ENCODE measurements at places on chromosomes 2 and 18. TPM values are rescaled to one million over a fixed set of nuclear protein-coding genes. Genes with fewer than 3 reads are reported as not detected.

Gene KHK
- 19.2 TPM for polyA plus RNA-seq

Gene KIAA2012
- polyA plus RNA-seq = 0.05 TPM

Gene CENPO
- 7.9 TPM for polyA plus RNA-seq

Gene WNT6
- 0.49 TPM for polyA plus RNA-seq

Gene ATP5MC3
- polyA plus RNA-seq = 1,477 TPM

Gene RGPD4
- not detected for polyA plus RNA-seq

Gene RAB6C
- polyA plus RNA-seq = not detected

Gene ELOA2
- polyA plus RNA-seq = 0.32 TPM

Gene LYPD6
- 5.8 TPM for polyA plus RNA-seq

Gene IL36G
- not detected for polyA plus RNA-seq

Gene DYSF
- polyA plus RNA-seq = 34.6 TPM

Gene RAB17
- 3.1 TPM for polyA plus RNA-seq

Gene MRPS9
- polyA plus RNA-seq = 85.3 TPM

Gene TMEM178A
- 13.4 TPM for polyA plus RNA-seq

Gene HADHA
- 223 TPM for polyA plus RNA-seq

Gene PSMA8
- not detected for polyA plus RNA-seq

Gene ALLC
- polyA plus RNA-seq = not detected

Gene TRIM43
- not detected for polyA plus RNA-seq

Gene ATP6V1C2
- 1.1 TPM for polyA plus RNA-seq

Gene CDK5R2
- polyA plus RNA-seq = 0.22 TPM

Gene FEV
- not detected for polyA plus RNA-seq

Gene D2HGDH
- 23.4 TPM for polyA plus RNA-seq

Gene HMSD
- polyA plus RNA-seq = 3.7 TPM

Gene UBXN4
- polyA plus RNA-seq = 211 TPM

Gene GPAT2
- polyA plus RNA-seq = 2.2 TPM

Gene NPHP1
- polyA plus RNA-seq = 12.3 TPM

Gene TEX44
- polyA plus RNA-seq = not detected

Gene ZC3H6
- 2.9 TPM for polyA plus RNA-seq

Gene CMPK2
- 2.4 TPM for polyA plus RNA-seq

Gene PROC
- polyA plus RNA-seq = not detected

Gene SAG
- polyA plus RNA-seq = not detected

Gene SNED1
- 0.41 TPM for polyA plus RNA-seq

Gene ALPP
- not detected for polyA plus RNA-seq

Measured in cardiac muscle cell (in vitro differentiated cells and primary cell).